T-cell (primary cell): ENCODE measurements at places on chromosomes 11 and 22.

DNA sequence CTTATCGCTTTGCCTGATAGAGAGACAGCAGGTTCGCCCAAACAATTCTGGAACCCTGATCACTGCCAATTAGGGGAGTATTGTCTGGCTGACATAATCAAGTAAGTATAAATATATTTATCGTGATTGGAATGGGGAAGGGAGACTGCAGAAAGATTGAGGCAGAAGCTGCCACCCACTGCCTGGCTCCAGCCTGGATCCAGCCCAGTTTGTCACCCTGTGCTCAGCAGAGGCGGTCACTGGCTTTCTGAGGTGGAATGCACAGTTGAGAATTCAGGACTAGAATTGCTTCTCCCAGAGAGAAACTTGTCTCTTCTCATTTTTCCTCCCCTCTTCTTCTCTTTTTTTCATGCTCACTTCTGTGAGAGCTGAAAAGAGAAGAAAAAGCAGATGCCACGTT is 25.9 kb downstream of the GRAP2 start:
- no peak for DNase-seq

GRCh38 chr22:32971276-32971675 is 86.9 kb downstream of the SYN3 start:
- DNase-seq: no peak

DNA sequence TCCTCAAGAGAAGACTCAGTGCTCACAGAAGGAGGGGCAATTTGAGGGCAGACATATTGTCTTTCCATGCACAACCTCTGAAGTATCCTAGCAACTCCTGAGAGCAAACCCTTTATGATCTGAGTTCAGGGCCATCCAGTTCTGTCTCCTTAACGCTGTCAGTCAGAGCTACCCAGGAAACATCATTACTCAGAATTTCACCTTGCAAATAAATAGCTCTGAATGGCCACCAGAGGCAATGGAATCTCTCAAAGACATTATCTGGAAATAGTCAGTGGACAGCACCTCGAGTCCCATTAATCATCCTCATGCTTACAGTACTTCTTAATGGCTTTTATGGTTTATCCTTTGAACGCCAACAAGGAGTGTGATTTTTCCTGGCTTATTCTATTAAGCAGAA is 656.1 kb downstream of the OPCML start:
- DNase-seq: no peak

DNA sequence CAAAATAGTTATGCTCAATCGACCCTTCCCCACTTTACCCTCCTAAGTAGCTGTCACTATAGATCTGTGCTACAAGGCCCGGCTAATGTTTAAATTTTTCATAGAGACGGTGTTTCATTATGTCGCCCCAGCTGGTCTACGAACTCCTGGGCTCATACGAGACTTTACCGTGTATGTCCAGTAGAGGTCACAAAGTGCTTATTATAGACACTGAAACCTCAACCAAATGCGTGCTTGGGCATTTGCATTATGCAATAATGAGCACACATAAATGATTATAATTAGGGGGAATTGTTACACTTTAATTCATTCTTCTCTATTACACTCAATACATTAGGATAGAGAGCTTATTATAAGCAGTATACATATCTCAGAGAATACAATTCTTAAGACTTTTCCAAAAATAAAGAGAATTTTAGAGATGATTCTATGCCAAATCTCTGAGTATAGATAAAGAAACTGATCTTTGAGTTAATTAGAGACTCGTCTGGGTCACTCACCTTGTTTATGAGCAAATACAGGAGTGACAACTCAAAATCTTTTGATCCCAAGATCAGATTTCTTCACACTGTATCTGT is 12.5 kb upstream of the MRPL16 start:
- no peak for DNase-seq

DNA sequence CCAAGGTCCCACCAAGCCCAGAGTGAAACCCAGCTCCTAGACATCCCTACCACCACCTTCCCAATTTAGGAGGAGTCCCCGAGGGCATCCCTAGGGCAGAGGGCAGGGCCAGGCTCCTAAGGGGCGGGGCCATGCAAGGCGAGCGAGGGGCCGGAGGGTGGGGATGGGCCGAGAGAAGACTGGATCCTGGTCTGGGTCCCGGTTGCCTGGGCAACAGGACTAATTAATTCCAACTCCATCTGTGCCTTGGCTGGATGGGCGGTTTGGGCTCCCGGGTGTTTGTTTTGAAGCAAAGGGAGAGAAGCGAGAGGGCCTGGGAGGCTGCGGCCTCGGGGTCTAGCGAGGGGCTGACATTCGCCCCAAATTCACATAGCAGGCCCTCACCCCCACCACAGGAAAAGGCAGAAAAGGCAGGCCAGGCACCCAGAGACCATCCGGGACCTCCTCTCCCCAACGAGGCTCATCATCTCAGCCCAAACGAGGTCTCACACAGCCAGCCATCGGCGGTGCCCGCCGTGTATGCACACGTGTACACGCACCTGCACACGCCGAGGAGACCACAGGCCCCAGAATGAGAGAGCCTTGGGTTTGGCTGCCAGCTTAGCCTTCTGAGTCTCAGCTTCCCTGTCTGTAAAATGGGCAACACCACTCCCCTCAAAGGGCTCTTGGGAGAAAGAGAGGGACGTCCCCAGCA is 23.9 kb downstream of the ELFN2 start:
- DNase-seq: no peak

GRCh38 chr11:123475469-123475868 is 45.4 kb downstream of the GRAMD1B start:
- DNase-seq: no peak

GRCh38 chr22:19679522-19680101 is 34.7 kb upstream of the SEPTIN5 start:
- DNase-seq: no peak

DNA sequence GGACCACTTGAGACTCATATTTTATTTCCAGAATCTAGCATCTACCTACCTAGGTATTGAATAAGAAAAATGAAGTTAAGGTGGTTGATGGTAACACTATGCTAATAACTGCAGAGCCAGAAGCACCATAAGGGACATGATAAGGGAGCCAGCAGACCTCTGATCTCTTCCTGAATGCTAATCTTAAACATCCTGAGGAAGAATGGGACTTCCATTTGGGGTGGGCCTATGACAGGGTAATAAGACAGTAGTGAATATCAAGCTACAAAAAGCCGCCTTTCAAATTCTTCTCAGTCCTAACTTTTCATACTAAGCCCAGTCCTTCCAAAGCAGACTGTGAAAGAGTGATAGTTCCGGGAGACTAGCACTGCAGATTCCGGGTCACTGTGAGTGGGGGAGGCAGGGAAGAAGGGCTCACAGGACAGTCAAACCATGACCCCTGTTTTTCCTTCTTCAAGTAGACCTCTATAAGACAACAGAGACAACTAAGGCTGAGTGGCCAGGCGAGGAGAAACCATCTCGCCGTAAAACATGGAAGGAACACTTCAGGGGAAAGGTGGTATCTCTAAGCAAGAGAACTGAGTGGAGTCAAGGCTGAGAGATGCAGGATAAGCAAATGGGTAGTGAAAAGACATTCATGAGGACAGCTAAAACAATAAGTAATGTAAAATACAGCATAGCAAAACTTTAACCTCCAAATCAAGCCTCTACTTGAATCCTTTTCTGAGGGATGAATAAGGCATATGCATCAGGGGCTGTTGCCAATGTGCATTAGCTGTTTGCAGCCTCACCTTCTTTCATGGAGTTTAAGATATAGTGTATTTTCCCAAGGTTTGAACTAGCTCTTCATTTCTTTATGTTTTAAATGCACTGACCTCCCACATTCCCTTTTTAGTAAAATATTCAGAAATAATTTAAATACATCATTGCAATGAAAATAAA is 2.1 kb downstream of the HBB start:
- no peak for DNase-seq

DNA sequence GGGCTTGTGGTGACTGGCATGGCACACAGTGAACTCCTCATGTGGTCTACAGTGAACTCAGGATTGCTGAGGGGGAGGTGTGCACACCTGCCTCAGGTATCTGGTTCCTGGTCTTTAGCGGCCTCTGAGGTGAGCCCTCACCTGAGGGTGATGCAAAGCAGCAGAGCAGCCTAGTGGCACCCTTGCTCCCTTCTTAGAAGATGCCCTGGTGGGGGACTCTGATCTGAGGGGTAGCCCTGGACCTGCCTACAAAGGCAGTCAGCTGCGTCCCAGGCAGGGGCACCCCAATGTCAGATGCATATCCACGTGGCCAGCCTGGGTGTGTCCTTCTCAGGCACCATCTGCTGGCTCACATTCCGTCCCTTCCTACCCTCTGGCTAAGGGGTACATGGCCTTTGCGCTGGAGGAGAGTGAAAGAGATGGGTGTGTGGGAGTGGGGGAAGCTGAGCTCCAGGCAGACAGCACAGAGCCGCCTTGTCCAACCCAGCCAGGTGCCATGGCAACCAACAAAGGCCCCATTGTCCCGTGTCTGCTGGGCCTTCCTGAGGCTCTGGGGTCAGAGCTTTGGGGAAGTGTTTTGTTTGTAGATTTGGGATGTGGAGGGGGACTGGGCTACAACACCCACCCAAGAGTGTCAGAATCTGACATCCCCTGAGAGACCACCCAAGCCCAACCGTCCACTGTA is 5.8 kb downstream of the PLEKHB1 start:
- no peak for DNase-seq

- no peak for DNase-seq
These were observed 118.1 kb upstream of the CLPB start for GRCh38 chr11:72552399-72552910.

DNA sequence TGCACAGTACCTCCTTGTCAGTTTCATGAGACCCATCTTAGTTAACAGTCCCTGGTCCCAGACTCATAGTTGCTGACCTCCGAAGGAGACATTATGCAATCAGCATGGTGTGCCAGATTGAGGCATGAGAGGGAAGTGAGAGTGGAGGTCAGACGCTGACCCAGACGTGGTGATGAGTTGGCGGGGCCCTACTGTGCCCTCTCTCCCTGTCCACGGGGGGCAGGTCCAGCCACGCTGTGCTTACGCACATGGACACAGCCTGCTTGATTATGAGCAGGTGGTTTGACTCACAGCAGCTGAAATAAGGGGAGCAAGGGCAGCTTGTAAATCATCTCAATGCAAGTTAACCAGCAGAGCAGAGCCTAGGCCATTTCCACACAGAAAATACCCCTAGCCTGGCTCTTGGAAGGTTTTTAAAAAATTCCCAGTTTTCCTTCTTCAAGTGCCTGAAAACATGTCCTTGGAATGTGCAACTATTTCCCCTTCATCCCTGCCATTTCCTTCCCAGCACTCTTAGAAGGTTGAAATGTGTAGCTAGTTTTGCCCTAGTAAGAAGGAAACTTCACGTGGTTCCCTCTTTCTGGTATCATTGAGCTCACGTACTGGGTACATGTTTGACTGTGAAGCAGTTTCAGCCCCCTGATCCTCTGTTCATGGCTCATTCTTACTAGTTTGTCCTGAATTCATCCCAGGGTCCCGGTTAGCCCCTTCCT is 122.6 kb upstream of the SORL1-AS1 start:
- DNase-seq: no peak

DNA sequence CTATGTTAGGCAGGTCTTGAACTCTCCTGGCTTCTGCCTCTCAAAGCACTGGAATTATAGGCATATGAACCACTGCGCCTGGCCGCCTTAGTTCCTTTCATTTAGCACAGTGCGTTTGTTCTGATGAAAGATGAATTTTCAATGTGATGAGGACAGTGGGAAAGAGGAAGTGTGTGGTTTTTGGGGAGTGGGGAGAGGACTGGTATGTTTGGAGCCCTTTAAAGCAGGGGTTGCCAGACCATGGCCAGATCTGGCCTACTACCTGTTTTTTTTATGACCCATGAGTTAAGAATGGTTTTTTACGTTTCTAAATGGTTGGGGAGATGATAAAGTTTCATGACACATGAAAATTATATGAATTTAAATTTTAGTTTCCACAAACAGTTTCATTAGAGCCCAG is 12.5 kb downstream of the ATXN10 start:
- DNase-seq: no peak

DNA sequence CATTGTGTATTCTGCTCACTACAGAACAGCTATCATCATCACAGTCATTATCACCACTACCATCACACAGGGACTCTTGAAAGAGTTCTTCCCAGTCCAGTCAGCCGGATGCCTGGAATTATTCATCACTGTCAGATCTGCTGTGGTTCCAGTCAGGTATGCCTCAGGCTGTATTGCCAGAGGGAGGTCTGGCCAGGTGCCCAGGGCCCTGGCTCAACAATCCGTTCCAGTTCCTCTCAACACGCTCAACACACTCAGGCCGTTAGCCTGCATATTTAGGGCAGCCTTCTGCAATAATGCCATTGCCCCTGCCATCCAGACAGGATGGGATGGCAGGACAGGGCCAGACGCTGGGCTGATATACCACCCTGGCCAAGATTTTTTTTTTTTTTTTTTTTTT is 28.6 kb upstream of the RASL10A start:
- DNase-seq: no peak

DNA sequence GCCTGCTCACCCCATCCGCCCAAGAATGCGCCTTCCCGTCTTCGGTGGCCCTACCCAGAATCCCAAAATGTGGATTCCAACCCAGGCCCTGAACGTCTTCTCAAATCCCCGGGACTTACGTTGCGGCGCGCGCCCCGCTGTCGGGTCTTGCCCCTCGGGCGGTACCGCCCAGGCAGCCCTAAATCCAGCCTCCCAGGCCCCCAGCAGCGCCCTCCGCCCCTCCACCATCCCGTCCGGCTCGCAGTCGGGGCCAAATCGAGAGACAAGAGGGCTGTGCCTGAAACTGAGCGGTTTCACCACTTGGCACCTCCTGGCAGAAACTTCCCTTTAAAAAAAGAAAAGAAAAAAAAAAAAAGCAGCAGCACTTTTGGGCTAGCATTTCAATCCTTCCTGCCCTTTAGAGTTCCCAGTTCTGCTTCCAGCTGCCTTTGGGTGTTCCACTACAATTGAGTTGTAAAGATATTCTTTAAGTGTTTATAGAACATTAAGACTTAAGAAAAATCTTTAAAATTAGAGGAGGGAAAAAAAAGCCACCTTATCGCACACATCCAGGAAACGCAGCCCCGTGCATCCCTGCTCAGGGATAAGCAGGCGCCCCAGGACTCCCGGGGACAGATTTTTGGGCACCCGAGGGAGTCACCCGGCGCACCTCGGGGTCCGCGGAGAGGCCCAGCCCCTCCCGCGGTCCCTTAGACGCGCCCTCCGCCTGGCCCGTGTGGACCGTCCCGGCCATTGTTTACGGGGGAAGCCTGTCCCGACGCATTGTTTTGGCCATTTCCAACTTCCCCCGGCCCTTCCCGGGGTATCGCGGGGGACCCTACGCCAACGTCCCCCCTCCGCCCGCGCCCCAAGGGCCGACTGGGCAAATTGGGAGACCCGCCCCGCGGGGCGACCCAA is 57.6 kb downstream of the KCNJ4 start:
- DNase-seq: peak; percentile 25

DNA sequence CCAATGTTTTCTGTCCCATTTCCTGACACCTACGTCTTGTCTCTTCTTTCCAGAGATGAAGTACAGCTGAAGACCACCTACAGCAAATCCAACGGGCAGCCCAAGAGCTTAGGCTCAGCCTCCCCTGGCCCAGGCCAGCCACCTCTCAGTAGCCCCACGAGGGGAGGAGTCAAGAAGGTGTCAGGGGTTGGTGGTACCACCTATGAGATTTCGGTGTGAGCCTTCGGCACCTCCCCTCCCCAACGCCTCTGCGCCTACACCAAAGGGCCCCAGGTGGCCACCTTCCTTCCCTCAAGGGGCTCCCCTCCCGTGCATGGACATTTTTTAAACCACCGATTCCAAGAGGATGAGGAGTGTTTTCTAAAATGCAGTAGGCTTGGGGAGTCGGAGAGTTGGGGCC is 12.2 kb downstream of the MED19 start:
- no peak for DNase-seq
